ENCODE measurements at places on chromosomes 2 and 18.

DNA sequence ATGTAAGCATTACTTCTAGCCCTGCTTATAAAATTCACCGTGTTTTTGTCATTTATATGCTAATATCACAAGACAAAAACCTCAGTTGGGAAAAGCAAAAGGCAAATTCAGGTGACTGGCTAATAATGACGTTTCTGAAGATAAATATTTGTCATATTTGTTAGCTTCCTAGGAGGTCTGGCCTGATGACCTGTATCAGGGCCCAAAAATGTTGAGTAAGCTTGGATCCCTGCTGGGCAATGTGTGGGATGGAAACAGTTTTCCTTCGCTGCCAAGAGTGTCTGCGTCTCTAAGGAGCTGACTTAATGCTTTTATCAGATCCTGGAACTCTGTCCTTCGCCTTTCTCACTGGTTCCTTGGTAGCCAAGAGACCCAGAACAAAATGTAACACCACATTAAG, 230.1 kb upstream of the PXDN start:
- DNase-seq, result no peak

DNA sequence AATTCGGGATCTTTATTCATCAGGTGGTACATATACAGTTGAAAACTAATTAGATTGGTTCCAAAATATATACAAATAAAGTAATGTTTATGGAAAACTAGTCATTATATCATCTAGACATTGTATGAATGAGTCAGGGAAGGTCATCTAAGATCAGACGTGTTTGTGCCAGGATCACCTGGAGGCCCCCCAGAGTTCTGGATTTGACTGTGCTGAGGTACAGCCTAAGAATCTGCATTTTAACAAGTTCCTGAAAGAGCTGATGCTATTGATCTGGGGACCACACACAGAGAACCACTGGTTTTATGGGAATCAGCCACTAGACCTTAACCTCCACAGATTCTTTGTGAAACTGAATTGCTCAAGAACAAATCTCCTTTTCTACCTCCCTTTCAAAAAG, 43.2 kb downstream of the PARD6G start:
- DNase-seq, result no peak

DNA sequence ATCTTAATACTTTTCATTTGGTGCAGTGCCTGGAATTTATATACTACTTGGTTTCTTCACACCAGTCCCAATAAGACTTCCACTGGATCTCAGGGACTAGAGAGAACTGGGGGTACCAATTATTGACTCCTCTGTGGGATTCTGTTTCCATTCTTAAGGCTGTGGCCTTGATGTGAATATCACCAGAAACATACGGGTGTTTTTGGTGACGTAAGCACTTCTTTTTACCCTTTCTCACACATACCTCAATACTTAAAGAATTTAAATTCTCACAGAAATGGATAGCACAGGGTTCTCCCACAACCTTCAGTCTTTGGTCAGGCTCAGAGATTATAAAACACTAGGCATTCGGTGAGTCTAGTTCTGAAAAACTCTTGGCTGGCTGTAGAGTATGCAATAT, 84.1 kb downstream of the SUCLG1 start:
- no peak for DNase-seq

- DNase-seq, result no peak
Observed at GRCh38 chr2:176552501-176553135, 283.4 kb downstream of the MTX2 start.

GRCh38 chr2:196131949-196132925, 39.1 kb downstream of the STK17B start:
- no peak for DNase-seq

- no peak for DNase-seq
Observed at GRCh38 chr18:74073957-74074667, 73.5 kb downstream of the FBXO15 start.

DNA sequence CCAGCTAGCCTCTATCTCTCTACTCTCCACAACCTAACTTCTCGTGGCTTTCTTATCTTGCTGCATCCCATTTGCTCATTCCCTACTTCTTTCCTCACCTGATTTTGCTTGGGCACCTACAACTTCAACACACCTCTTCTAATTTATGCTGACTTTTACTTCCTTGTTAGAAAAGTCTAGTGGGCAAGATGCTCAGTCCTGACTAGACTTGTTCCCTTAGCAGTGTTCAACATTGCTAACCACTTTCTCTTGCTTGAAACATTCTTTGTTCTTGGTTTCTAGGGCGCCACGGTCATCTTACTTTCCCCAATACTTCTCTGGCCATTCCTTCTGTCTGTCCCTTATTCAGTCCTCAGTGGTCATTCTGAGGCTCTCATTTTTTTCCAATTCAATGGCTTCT, 454.7 kb upstream of the CWC22 start:
- DNase-seq, result no peak

GRCh38 chr2:149329068-149329467, 1.3 kb upstream of the LYPD6 start:
- peak; percentile 47 for DNase-seq

GRCh38 chr2:191699341-191699945, 21.5 kb downstream of the NABP1 start:
- no peak for DNase-seq

- no peak for DNase-seq
Observed at GRCh38 chr18:58132595-58133261, 88.7 kb downstream of the NEDD4L start.
